ENCODE measurements at places on chromosomes 4 and X.

DNA sequence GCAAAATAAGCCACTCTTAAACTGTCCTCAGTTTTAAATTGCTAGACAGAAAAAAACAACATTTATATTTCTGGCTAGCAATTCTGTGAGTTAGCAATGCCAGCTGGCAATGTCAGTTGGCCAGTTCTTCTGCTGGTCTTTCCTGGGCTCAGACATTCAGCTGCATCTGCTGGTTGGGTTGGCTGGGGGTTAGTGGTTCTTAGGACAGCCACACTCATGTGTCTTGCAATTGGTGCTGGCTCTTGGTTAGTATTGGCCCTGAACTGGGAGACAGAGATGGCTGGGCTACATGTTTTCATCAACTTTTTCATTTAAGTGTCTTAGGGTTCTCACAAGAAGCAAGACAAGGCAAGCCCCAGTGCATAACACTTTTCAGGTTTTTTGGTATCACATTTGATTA is 48.0 kb upstream of the PDLIM5 start:
- no peak for DNase-seq

DNA sequence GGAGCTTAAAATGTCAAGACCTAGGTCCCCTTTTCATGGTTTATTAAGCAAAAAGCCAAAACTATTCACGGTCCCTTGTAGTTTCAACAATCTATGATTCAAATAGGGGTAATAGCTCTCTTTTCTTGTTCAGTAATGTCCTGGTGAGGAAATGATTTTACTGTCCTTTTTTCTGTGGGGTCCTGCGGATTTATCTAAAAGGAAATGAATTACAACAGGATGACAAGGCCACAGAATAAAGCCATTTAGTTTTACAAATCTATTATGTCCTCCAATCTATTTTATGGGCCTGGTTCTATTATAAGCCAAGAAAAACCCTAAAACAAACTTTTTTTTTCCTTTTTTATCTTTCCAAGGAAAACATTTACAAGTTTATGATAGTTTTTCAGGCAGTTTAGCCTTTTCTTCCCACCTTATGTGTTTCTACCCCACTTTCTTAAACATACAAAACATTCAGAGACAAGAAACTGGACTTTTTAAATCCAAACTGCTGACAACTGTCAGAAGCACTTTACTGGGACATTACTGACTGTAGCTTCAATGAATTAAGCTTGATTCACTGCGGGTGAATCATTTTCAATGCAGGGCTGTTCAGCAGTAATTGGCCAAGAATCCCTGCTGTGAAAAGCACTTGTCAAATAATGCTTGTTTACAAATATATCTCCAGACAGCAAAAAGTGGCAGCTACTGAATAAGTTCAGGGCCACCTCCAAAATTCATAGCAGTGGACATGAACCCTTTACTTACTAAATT is 4.3 kb downstream of the EPHA5 start:
- DNase-seq: no peak

GRCh38 chrX:123167621-123168020 is 16.5 kb upstream of the GRIA3 start:
- DNase-seq: no peak

DNA sequence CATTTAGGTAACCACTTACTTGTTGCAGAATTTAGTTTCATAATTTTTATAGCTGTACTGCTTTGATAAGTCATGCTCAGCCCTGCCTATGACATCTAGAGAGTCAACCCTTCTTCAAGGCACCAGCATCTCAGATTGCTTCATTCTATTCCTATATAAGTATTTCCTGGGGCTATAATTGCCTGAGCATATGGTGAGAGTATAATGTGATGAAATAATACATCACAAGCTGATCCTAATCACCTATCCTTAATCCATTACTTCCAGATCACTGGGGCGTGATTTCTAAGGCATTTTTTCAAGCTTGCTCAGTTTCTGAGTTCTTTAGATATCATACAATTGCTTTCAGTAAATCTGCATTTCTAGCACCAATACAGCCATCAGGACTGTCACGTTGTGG is 200.0 kb upstream of the NPY2R start:
- DNase-seq: no peak

GRCh38 chr4:1871471-1872021 is 353 bp downstream of the NSD2 start:
- DNase-seq: no peak

GRCh38 chr4:1247864-1248244 is 1.1 kb downstream of the CTBP1 start:
- DNase-seq: no peak

GRCh38 chr4:145954924-145955339 is 16.3 kb upstream of the ZNF827 start:
- DNase-seq: no peak

DNA sequence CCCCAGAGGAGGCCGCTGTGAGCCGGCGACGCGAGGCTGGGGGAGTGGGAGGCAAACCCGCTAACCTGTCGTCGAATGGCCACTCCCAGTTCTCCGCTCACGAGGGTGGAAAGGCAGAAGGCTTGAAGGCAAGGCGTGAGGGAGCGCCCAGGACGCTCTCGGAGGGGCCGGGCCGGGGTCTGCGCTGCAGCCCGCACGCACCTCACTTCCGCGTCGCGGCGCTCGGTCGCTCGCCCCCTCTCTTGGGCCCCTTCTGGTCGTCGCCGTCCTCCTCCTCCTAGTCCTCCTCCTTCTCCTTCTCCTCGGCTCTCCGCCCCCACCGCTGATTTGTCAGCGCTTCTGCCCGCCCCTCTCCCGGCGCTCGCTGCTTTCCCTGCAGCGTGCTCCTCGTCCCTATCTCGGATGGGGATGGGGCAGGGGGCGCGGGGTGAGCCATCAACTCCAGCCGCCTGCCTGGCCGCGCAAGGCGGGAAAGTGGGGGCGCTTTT is at the start of gene SNCA:
SNCA (minus strand) TSS at position 265 of the 488 bp plus-strand sequence. CDS start 1,494 bp downstream, outside the sequence.
- no peak for DNase-seq

DNA sequence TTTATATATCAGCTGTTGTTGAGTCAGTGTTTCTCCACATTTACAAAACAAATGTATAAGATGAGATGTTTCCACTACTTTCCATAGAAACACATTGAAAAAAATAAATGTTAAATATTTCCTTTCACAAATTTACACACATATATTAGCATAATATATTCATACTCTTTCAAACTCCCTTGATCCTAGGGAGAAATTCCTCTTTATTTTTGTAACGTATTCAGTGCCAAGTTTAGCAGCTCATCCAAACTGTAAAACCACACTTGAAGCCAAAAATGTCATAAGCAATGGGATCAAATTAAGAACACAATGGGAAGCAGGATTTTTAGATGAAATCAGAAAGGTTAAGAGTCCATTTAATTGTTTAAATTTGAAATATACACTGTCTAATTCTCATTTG is 381.1 kb upstream of the MAD2L1 start:
- DNase-seq: no peak
